ENCODE measurements at places on chromosomes 2 and 18. TPM values are rescaled to one million over a fixed set of nuclear protein-coding genes. Genes with fewer than 3 reads are reported as not detected.

MBP gene
- 43.8 TPM for total RNA-seq

GULP1 gene
- total RNA-seq = 70.3 TPM

AQP12B gene
- total RNA-seq = not detected

CERKL gene
- total RNA-seq = not detected

STARD6 gene
- not detected for total RNA-seq

KIAA2012 gene
- total RNA-seq = under 0.01 TPM

GALR1 gene
- total RNA-seq = not detected

VWC2L gene
- not detected for total RNA-seq

PPP4R3B gene
- 34.6 TPM for total RNA-seq

RIT2 gene
- not detected for total RNA-seq

KIF5C gene
- 0.09 TPM for total RNA-seq

ANKRD62 gene
- total RNA-seq = not detected

CACNB4 gene
- 1.1 TPM for total RNA-seq

Measured in smooth muscle cell of bladder (primary cell).